ENCODE measurements at places on chromosomes 3 and 15.

DNA sequence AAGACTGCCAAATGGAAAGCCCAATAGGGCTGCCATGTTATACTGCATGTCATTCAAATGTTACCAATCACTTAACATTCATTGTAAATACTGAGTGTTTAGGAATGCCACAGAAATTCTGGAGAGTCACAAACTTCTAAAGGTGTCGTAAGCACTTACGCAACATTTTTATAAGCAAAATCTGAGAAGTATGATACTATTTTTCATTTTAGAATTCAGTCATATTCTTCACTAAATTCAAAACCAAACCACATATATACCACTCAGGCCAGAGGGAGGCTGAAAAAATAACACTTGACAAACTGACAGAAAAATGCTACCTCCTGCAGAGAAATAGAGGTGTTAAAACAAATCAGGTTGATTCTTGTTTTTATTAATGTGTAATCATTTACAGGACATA is 89.8 kb downstream of the THBS1 start:
- no peak for DNase-seq

- DNase-seq = peak; percentile 98
Observed at GRCh38 chr15:51759557-51760070, 8.2 kb downstream of the TMOD2 start.

- DNase-seq = no peak
Observed at GRCh38 chr3:127152684-127153505, 40.0 kb upstream of the PRR23E start.

DNA sequence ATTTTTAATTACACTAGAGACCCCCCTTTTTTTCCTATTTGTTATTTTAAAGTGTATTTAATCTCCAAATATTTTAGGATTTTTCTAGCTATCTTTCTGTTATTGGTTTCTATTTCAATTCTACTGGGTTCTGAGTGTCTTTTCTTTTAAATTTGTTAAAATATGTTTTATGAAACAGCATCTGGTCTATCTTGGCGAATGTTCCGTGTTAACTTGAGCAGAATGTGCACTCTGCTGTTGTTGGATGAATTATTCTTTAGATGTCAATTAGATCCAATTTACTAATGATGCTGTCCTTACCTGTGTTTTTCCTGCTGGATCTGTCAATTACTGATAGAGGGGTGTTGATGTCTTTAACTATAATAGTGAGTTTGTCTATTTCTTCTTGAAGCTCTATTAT is 462.0 kb upstream of the CNTN3 start:
- DNase-seq = no peak

DNA sequence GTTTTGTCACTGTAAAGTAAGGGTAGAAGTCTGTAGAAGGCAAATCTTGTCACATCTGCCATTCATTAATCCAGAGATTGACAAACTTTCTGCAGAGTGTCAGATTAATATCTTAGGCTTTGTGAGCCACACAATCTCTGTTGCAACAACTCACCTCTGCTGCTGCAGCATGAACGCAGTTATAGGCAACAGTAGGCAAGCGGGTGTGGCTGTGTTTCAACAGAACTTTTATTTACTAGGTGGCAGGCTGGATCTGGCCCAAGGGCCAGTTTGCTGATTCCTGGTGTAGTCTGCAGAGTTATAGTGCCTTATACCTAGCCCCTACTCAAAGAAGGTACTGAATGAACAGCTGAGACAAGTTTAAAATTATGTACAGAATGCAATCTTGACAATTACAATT is 396.7 kb downstream of the FOXP1 start:
- DNase-seq = no peak

- DNase-seq = no peak
Observed at GRCh38 chr15:69860921-69861320, 236.8 kb downstream of the TLE3 start.

DNA sequence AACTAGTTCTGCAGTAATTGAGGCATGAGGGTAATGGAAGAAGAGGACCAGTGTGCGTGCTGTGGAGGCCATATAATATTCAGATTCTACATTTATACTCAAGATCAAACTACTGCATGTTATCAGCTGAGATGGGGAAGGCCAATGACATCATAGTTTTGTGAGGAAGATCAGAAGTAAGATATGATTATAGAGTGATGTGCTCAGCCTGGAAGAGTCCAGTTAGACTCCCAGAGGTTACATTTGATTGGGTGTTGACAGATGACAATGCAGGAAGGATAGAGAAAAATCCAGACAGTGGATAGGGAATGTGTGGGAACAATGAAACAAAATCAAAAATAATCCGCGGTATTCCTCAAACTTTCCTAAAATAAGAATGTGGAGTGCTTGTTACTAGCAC is 35.4 kb downstream of the GOLIM4 start:
- DNase-seq = no peak

DNA sequence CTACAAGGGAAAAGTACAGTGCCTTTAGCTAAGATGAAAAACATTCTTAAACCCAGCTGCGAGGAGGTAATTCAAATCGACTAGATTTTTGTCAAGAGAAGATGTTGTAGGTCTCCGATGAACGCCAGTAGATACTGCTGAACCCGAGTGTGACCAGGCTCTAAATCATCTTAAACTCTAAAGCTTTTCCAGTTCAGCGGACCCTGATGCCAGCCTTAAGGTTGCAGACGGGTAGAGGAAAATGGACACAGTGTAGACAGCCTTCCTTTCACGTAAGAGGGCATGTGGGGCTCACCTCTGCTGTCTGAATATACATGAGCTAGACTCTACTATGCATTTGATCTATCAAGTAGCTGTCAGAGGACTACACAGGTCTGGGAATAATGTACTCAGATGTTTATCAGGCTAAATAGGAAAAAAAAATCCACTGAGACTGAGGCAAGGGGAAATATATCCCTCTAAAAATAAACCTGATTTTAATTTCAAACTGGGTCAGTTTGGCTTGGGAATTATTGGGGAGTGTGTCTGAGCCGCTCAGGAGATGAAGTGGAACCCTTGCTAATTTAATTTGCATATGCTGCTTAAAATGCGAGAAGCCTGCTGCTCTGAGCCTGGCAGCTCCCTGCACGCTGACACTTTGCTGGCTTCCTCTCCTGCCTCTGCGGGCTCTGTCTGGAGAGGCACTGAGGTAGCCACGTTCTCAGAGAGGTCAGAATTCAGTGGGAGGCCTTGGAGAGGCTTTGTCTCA is 151.9 kb downstream of the CADPS start:
- no peak for DNase-seq

DNA sequence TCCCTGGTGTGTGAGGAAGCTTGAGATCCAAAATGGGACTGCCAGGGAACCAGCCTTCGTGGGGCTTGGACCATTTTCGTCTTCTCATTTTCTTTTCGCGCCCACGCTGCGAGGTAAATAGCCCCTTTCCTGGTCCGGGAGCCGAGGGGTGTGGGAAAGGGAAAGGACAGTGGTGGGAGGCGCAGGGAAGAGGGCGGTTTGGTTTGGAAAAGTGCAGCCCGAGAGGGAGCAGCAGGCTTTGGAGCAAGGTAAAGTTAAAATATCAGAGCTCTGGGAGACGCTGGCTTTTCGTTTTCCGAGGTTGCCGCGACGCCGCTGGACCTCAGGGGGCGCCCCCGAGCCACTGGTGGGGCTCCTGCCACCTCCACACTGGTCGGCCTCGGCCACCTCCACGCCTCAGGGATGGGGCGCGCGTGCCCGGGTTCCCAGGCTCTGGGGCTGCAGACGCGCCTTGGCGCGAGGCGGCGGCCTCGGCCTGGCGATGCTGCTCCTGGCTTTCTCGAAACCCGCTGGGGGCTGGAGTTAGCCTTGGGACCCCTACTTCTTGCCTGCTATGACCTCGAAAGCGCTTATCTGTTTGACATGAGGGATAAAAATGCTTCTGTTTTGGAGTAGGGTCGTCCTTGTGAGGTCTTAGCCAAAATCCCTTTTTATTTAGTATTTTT is 3.2 kb downstream of the PTPRG start:
- peak; percentile 29 for DNase-seq

DNA sequence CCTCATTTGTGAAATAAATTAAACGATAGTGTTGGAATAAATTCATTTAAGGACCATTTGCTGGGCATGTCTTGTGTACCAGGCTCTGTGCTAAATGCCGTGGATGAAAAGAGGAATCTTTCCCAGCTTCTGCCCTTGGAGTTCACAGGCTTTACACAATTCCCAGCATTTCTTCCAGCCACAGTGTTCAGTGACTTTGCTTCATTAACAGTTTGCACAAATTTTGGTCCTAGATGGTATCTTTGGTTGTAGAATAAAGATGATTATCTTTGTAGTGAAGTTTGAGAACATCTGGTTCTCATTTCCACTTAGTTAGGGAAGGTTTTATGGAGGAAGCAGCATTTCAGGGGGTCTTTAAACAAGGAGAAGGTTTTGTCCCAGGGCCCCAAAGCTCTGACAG is 100.1 kb downstream of the LRTM1 start:
- no peak for DNase-seq

DNA sequence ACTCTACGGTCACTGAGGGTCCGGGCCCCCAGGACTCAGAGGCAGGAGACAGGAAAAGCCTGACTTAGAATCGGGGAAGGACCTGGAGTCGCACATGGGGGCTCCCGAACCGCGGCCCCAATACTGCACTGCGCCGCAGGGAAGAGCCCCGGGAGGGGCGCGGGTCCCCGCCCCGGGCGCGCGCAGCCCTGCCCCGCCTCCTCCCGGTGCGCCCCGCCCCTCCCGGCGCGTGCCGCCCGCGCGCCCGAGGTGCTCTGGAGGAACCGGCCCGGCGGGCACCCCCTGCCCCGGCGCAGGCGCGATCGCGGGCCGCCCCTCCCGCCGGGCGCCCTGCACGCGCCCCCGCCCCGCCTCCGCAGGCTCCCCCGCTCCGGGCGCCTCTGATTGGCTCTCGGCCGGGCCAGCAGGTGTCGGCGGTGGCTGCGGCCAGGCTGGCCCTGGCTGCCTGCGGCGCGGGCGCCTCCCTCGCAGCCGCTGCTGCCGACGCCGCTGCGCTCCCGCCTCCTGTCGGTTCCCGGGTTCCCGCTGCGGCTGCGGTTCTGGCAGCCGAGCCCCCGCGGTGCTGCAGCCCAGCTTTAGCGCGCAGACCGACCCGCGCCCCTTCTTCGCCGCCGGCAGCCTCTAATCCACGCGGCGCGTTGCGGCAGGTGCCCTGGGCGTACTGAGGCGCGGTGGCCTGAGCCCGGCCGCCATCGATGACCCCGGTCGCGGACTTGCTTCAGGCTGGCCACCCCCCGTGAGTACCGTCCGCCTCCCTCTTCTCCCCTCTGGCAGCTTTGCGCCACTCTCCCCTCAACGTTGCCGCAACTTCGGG is at the start of gene MYRIP:
Gene MYRIP (plus strand): TSS at position 429 of the 814 bp plus-strand sequence. CDS start 91,208 bp downstream, outside the sequence.
- no peak for DNase-seq

DNA sequence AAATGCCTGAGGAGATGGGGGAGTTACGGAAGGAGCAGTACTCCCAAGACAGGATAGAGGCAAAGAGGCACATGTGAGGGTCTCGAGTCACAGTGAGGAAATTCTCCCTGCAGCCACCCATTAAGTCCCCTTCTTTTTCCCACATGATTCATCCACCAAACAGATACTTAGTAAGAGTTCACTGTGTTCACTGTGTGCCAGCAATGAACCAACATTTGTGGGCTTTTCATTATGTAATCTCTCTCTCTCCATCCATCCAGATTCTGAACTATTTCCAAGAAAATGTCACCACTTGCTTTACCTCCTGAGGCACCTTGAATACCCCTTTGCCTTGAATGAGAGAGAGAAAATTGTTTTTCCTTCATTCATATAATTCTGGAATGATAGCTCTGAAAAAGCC is 24.6 kb upstream of the LRRFIP2 start:
- DNase-seq = peak; percentile 81

GRCh38 chr3:67653425-67654098 is 850 bp downstream of the SUCLG2 start:
- DNase-seq = peak; percentile 29

- no peak for DNase-seq
Observed at GRCh38 chr15:91496754-91497691, 356.5 kb upstream of the SLCO3A1 start.

- DNase-seq = peak; percentile 21
Observed at GRCh38 chr15:39583596-39584265, 2.9 kb downstream of the THBS1 start.

GRCh38 chr3:87624860-87625259 is 348.5 kb upstream of the POU1F1 start:
- no peak for DNase-seq

DNA sequence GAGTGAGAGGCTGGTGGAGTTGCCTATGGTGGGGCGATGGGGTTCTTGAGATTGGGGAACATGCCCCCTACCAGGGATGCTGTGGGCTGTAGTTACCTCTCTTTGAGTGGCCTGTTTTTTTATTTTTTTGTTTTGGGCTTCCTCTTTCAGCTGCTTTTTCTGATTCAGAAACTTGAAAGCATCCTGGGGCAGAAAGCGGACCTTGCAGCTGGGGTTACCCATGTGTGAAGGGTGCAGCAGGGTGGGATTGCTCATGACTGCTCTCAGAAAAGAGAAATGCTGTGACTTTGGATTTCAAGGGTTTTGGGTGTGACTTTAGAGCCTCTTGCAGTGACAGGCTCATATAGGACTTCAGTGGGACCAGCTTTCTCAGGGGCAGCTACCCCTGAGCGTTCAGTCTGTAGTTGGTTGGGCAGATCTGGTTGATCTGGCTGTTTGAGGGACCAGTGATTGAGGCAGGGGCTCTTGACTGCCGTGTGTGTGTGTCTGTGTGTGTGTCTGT is 1.8 kb downstream of the LIMD1 start:
- DNase-seq = no peak

GRCh38 chr3:194971009-194971408 is 285.3 kb downstream of the FAM43A start:
- DNase-seq = no peak

GRCh38 chr15:48644467-48644826 is 1.1 kb downstream of the FBN1 start:
- DNase-seq = no peak

DNA sequence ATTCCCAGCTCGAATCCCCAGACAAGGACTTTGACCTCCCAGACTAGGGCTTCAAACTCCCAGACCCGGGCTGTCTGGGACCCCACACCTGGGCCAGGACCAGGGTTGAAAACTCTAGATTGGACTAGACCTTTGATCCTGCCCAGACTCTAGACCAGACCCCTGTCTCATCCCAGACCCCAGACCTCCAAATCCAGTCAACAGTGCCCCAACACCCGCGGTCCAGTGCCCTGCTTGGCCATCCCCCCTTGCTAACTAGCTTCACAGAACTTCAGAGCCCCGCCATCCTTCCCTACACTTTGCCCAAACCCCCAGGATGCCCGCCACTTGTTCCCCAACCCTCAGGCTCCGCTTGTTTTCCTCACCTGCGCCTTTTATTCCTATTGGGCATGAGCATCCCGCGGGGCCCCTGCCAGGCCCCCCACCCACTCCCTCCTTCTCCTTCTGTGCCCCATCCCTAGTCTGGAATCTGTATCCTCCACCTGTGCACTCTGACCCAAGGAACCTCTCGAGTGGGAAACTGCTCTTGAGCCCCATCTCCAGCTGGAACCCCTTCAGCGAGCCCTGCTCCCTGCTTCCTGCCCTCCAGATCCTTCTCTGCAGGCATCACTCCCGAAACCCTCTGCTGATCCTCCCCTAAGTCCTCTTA is 604 bp downstream of the GNAI2 start:
- DNase-seq = no peak

- DNase-seq = peak; percentile 11
Observed at GRCh38 chr3:65671004-65671403, 367.7 kb downstream of the MAGI1 start.

DNA sequence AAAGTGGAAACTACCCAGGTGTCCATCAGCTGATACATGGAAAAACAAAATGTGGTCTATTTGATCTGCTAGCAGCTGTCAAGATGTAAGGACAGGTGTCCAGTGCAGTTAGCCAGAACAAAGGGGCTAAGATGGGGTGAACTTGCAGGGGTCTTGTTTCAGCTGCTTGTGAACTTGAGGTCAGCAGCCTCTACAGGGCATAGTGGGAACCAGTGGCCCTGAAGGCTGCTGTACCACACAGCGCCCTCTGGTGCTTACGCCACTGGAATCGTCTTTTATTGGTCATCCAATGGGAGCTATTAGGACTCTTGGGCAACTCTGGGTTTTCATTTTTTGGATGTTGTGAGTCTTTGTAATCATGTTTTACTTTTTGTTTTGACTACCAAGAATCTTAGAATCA is 62.2 kb upstream of the CTSH start:
- peak; percentile 77 for DNase-seq
